ENCODE measurements at places on chromosomes 13 and 19.

GRCh38 chr19:51821921-51822320 is 27.0 kb downstream of the FPR3 start:
- no peak for DNase-seq

- no peak for DNase-seq
Observed at GRCh38 chr13:86003029-86003428, 203.8 kb upstream of the SLITRK6 start.

GRCh38 chr19:6952956-6953355 is 65.6 kb downstream of the ADGRE1 start:
- no peak for DNase-seq

DNA sequence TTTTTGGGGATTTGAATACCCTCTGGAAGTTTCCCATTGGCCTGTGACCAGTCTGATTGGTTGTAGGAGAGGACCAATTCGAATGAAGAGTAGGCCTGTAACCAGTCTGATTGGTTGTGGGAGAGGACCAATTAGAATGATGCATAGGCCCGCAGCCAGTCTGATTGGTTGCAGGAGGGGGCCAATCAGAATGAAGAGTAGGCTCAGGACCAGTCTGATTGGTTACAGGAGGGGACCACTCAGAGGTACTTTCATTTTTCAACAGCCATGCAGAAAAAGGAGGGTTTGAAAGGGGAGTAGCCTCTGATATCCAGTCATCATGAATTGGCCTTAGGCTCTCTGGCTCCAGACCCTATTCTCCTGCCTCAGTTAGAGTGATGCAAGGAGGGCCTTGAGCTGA is 30.4 kb upstream of the SLC1A5 start:
- DNase-seq: no peak

DNA sequence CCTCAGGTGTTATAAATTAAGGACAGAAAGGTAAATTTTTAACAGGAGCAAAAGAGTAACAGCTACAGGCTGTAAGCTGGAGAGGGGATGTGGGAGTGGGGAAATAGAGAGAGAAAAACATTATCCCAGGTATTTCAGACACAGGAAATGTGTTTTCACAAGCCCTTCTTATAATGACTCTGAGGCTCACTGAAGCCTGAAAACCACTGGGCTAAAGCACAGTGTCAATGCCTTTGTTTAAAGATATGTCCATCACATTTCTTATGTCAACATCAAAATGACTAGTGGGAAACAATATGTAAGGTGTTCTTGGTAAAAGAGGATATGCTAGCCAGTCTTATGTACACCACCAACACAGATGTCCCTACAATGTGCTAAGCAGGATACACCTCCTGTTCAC is 365.9 kb downstream of the FGF14 start:
- DNase-seq: no peak

DNA sequence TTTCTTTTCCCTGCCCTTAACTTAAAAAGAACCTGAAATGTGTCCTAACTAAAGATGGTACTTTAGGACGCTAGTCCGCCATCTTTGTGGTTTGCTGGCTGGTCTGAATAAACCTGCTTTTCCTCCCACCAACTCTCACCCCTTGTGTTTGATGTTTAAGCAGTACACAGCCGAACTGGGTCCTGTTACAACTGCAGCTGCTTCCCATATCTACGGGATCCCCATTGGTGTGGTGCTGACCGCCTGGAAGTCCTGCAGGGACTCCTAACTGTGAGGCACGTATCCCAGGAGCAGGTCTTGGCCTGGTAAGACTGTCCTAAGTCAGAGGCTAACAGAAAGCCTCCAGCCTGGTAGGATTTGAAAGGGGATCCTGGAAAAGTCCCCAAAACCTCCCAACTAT is 40.9 kb upstream of the VSTM2B start:
- DNase-seq: no peak

DNA sequence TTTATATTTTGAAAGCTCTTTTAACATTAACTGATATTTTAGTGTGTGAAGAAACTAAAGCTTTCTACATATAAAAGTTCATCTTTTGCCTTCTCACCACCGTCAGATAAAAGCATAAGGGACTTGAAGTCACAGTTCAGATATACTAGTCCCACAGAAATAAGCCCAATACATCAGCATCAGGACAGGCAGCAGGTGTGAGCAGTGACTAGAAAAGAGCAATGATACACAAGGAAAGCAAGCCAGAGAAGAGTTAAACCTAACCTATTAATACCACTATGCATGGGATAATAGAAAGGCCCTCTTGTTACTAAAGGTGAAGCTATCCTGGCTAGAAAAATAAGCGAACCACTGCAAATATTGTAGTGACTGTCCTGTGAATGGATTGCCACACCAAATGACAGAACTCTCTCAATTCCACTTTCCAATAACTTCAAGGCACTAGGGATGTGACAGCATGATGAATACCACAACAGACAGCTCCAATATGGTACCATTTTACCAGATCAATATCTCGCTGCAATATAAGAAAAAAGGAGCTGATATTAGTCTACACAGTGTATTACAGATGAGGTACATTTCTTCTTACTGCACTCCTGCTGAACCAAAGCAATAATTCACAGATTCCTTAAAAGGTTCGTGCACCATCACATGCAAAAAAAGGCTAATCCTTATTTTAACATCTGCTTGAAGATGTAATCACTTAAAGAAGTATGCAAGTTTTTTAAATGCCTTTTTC is 114.1 kb downstream of the DACH1 start:
- DNase-seq: no peak

DNA sequence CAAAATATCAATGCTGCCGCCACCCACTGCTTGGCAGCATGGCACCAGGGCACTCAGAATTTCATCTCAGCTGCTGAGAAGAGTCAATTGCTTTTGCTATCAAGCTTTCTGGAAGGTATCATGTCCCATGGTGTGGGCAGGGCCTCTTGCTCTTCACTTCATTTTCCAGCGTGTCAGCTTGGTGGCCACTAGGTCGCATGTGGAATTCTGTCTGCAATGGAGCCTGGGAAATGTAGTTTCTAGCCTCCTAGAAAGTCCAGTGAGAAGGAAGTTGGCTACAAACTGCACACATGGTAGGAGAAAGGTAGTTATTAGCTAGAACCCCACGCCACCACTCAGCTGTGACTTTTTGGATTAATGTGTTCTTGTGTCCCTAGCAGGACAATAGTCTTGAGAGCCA is 105.3 kb downstream of the MYO16 start:
- DNase-seq: no peak

All from stimulated activated CD4-positive, alpha-beta T cell treated with anti-CD3 and anti-CD28 coated beads, Interleukin-15, amount 100 ng/mL, for 1 hour (primary cell).